M059J (cell line): ENCODE measurements at places on chromosomes 4 and X.

DNA sequence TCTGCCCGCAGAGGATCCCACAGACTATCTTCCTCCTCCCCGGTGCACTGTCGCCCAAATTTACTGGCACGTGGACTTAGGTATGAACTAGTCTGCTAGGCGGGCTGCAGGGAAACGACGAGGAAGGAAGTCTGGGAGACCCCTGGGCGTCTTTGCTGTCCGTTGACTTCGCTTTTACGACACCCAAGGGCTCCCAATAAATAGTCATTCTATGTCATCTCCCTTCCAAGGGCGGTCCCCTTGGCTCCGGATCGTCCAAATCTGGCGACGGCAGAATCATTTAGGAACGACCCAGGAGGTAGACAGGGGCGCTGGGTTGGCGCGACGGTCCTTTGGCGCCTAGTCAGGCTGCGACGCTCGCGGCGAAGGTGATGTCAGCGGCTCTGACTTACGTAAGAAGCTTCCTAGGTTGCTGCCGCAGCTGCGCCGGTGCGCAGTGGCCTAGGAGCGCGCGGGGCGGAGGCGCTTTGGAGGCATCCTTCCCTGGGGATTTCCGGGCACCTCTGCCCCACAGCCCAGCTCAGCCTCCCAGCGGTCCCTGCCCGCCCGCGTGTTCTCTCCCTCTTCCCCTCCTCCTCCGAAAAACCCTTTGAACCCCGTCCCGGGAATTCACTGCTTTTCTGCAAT, 2.2 kb downstream of the NHS start:
- DNase-seq, result peak; percentile 78

DNA sequence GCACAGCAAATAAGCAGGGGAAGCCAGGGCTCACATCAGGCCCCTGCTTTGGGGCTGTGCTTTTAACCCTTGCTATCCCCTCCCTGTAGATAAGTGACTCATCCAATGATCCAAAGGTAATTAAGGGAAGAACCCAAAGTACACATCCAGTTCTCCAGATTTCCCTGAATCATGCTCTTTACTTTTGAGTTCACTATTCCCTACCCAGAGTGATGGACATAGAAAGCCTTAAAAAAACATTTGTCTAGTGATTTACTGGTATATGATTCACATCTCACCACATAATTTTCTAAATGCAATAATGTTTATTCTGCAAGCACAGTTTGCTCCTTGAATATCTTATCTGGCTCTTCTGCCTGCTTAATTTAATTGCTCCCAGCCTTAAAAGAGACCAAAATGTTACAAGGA, 136.2 kb downstream of the PPP3CA start:
- DNase-seq, result peak; percentile 69

DNA sequence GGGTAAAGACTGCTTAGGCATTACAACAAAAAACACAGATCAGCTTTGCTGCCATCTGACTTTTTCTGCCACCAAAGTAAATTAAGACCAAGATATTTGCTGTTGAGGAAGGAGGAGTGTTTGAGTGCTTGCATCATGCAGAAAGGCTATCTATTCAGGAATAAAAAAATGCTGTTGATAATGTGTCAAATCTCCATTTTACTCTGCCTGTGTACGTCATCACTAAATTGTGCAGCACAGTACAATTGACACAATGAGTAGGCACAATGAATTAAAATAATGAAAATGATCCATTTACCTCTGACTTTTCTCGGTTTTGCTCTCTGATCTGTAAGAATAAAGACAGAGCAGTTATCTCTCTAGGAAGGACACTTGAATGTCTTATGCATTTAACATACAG, 56.3 kb downstream of the NKX6-1 start:
- DNase-seq, result no peak

DNA sequence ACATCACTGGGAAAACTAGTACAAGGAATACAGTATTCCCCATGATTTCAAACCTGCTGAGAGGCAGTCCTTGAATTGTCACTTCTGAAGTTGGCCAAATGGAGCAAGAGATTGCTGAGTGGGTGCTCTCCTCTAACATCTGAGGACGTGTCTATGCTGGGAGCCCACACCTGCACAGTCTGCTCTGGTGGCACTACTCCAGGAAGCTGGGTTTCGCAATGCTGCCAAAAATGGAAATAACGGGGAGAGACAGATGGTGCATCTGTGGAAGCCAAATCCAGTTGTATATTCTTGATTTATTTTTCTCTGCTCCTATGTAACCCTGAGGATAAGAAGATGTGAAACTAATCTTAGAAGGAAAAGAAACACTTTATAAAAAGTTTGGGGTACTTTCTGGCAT, 240.1 kb upstream of the CTSO start:
- DNase-seq, result no peak

GRCh38 chr4:145808021-145808650, 128.2 kb downstream of the C4orf51 start:
- peak; percentile 98 for DNase-seq

DNA sequence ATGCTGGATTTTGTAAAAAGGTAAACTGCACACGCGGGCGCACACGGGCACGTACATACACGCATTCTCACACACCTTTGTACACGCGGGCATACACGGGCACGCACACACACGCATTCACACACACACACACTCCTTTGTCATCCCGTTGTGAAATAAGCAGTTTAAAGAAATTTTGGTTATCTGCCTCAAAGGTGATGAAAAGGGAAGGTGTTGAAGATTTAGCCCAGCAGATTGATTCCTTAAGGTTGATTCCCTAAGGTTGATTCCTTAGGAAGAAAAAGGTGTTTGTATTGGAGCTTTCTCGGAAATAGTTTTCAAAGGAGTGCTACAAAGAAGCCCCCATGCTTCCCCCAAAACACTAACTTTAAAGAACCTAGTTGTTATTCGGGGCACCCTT, 693 bp downstream of the ATP10D start:
- DNase-seq, result no peak

GRCh38 chr4:52366191-52366590, 292.9 kb downstream of the USP46 start:
- no peak for DNase-seq

DNA sequence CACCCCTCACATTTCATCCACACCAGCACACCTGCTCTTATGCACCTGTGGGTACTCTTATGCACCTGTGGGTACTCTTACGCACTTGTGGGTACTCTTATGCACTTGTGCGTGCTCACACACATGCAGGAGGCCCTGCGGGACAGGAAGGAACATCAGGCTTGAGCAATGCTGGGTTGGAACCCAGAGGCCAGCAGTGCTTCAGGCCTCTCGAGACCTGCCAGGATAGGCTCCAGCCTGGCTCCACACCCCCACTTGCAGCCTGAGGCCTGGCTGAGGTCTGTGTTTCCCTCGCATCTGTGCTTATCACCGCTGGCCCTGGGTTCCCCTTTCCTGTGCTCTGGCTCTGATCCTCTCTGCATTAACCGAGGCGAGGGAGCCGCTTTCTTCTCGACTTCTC, 34.7 kb downstream of the SORCS2 start:
- no peak for DNase-seq
